ENCODE measurements at places on chromosomes 13 and 19.

- DNase-seq = no peak
Measured at GRCh38 chr13:61094865-61095264, 320.8 kb downstream of the PCDH20 start.

- no peak for DNase-seq
Measured at GRCh38 chr13:53601113-53601512, 572.5 kb downstream of the OLFM4 start.

- DNase-seq = no peak
Measured at GRCh38 chr19:4067396-4068046, 822 bp upstream of the ZBTB7A start.

DNA sequence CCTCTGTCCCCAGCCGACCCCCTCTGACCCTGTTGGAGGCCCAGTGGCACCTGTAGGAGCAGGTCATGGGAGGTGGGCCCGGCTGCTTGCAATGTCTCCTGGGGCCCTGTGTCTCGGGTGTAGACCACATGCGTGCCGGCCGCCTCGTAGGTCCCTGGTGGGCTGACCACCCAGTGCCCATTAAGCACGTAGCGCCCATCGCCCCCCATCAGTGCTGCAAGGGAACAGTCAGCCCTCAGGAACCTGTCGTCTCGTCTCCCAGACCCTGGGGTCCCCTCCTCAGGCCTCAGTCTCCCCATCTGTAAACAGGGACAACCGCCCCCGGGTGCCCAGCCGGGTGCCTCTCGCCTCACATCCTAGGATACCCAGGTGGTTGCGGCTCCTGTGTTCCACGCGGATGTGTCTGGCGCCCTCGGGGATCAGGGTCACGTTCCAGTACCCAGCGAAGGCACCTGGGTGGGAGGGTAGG is 5.6 kb downstream of the ADAMTSL5 start:
- no peak for DNase-seq

DNA sequence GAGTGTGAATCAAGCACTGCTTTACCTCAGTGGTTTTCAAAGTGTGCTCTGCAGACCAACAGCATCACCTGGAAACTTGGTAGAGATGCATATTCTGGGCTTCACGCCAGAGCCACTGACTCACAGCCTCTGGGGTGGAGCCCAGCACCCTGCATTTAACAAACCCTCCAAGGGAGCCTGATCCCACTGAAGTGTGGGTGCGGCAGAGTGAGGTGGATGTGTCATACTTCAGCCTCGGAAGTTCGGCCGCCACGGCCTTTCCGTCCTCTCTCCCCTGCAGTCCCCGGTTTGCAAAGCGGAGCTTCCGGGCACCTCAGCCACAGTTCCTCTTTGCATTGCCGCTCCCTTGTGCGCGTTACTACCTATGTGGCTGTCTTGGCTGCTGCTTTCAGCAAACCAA is 33.3 kb upstream of the MICU2 start:
- DNase-seq = no peak

- no peak for DNase-seq
Measured at GRCh38 chr19:378706-379105, 30.2 kb downstream of the C2CD4C start.

- no peak for DNase-seq
Measured at GRCh38 chr13:76350399-76350798, 535.8 kb downstream of the KCTD12 start.
